ENCODE measurements at places on chromosomes 2 and 18. TPM values are rescaled to one million over a fixed set of nuclear protein-coding genes. Genes with fewer than 3 reads are reported as not detected.

DNAH7 gene
- total RNA-seq, result 0.16 TPM

IHH gene
- total RNA-seq, result not detected

SLC23A3 gene
- 0.55 TPM for total RNA-seq

CPO gene
- total RNA-seq, result not detected

ATP5MC3 gene
- 492 TPM for total RNA-seq

SULT1C3 gene
- not detected for total RNA-seq

CRYGC gene
- not detected for total RNA-seq

ESPNL gene
- 0.26 TPM for total RNA-seq

GRCh38 chr2:45918463-45919159 is 267.1 kb downstream of the PRKCE start:
- H3K36me3 ChIP-seq, result no peaks in the 10 kb centered on the region
- no peak for DNase-seq
- no peaks in the 10 kb centered on the region for H3K4me1 ChIP-seq
- no peaks in the 10 kb centered on the region for H3K27me3 ChIP-seq
- no peak overlapping the region for H3K4me3 ChIP-seq
- H3K27ac ChIP-seq, result peak overlapping the region; percentile 38

GRCh38 chr2:188369365-188369764 is 77.7 kb downstream of the GULP1 start:
- H3K4me1 ChIP-seq, result no peaks in the 10 kb centered on the region
- no peaks in the 10 kb centered on the region for H3K36me3 ChIP-seq
- H3K27me3 ChIP-seq, result no peaks in the 10 kb centered on the region
- H3K27ac ChIP-seq, result no peak overlapping the region
- DNase-seq, result no peak

GRCh38 chr2:138496096-138496651 is 5.4 kb upstream of the SPOPL start:
- no peaks in the 10 kb centered on the region for H3K36me3 ChIP-seq
- no peaks in the 10 kb centered on the region for H3K4me1 ChIP-seq
- H3K27ac ChIP-seq, result no peak overlapping the region
- no peaks in the 10 kb centered on the region for H3K27me3 ChIP-seq
- H3K4me3 ChIP-seq, result no peak overlapping the region

DNA sequence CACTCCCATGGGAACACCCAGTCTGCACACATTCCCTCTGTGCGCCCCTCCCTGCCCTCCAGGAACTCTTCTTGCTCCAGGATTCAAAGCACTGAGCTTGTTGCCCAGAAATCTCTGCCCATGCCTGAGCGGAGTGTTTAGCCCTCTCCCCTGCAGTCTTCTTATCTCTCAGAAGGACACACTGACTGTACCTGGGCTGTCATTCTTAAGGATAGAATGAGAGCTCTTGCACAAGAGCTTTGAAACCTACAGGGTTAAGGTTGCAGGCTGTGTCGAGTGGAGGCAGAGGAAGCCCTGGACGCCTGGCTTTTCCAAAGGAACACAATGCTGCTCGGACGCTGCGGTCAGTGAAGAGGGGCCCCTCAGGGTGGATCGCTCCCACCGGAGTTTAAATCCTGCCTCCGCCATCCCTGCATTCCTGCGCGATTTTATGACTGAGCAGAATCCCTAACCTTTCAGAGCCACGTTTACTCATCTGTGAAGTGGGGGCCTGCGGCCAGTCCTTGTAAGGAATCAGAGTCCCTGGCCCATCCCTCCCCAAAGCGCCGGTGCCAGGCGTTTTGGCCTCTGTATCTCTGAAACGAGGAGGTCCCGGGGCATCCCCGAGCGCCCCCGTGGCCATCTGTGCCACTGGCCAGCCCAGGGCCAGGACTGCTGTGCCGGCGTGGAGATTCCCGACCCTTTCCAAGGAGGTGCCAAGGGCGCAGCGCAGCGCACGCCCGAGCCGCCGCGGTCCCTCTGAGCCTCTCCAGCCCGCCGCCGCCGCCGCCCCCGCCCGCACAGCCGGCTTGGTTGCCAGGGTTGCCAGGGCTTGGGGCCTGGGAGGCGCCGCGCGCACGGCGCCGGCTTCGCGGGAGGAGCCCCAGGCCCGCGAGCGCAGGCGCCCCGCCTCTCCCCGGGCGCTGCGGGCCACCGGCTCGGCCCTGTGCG is 58.9 kb downstream of the FAM168B start:
- no peaks in the 10 kb centered on the region for H3K4me1 ChIP-seq
- H3K27ac ChIP-seq, result no peak overlapping the region
- peak overlapping the region; percentile 19 for H3K4me3 ChIP-seq
- DNase-seq, result peak; percentile 53

GRCh38 chr18:11883153-11883552 is 25.0 kb downstream of the MPPE1 start:
- no peaks in the 10 kb centered on the region for H3K27me3 ChIP-seq
- peaks cover 49% of the 10 kb centered on the region for H3K36me3 ChIP-seq
- no peaks in the 10 kb centered on the region for H3K4me1 ChIP-seq
- no peak for DNase-seq
- H3K4me3 ChIP-seq, result no peak overlapping the region
- no peak overlapping the region for H3K27ac ChIP-seq

- no peak overlapping the region for H3K4me3 ChIP-seq
- H3K27ac ChIP-seq, result peak overlapping the region; percentile 83
- DNase-seq, result peak; percentile 95
- H3K27me3 ChIP-seq, result no peaks in the 10 kb centered on the region
- H3K4me1 ChIP-seq, result peaks cover 99% of the 10 kb centered on the region
These were observed 165.8 kb downstream of the TNS1 start for GRCh38 chr2:217836901-217837491.

DNA sequence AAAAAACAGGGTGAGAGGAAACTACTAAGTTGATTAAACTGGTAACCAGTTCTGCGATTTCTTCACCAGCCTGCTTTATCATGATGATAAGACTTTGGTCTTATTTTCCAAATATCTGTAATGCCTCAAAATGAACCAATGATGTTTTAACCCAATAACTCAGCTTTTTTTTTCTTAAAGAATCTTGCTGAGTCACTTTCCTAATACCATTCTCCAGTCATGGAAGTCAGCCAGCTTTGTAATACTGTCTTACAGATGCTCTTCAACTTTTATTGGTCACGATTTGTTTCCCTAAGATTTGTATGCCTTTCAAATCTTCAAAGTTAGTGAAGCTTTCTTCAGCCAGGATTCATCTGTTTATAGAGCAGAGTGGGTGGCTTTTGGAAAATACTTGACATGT is 47.7 kb upstream of the SMIM21 start:
- H3K36me3 ChIP-seq, result no peaks in the 10 kb centered on the region
- H3K4me3 ChIP-seq, result no peak overlapping the region
- peaks cover 5% of the 10 kb centered on the region for H3K4me1 ChIP-seq

GRCh38 chr18:79586436-79587225 is 93.0 kb upstream of the CTDP1 start:
- H3K27me3 ChIP-seq, result no peaks in the 10 kb centered on the region
- H3K4me1 ChIP-seq, result no peaks in the 10 kb centered on the region
- DNase-seq, result no peak
- no peak overlapping the region for H3K27ac ChIP-seq
- H3K4me3 ChIP-seq, result no peak overlapping the region

GRCh38 chr2:151978709-151979108 is 120.1 kb downstream of the CACNB4 start:
- DNase-seq, result no peak
- H3K36me3 ChIP-seq, result no peaks in the 10 kb centered on the region
- no peaks in the 10 kb centered on the region for H3K27me3 ChIP-seq
- no peak overlapping the region for H3K4me3 ChIP-seq

- no peak for DNase-seq
- no peak overlapping the region for H3K27ac ChIP-seq
- no peaks in the 10 kb centered on the region for H3K27me3 ChIP-seq
These were observed 126.5 kb downstream of the RNF144A start for GRCh38 chr2:7043690-7044089.

DNA sequence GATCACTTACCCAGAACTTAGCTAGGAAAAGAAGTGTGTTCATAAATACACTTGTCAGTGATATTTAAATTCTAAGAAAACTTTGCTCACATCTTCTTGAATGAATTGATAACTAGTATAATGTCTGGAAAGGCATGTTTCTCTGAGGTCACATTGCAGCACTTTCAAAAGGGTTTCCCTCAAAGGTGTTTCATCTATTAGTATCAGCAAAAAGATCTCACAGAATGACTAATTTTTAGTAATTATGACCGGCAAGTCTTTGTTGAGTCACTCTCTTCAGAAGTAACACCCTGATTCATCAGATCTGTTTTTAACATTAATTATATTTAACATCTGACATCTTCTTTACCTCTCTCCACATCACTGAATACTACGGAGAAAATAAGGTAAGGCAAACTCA is 222.3 kb downstream of the IKZF2 start:
- H3K36me3 ChIP-seq, result no peaks in the 10 kb centered on the region
- no peaks in the 10 kb centered on the region for H3K27me3 ChIP-seq
- no peak overlapping the region for H3K27ac ChIP-seq
- H3K4me3 ChIP-seq, result no peak overlapping the region

- peak overlapping the region; percentile 94 for H3K27ac ChIP-seq
- peaks cover 51% of the 10 kb centered on the region for H3K4me1 ChIP-seq
- no peaks in the 10 kb centered on the region for H3K36me3 ChIP-seq
- H3K4me3 ChIP-seq, result peak overlapping the region; percentile 89
These were observed 785 bp downstream of the CLASP1 start for GRCh38 chr2:121648206-121649148.

GRCh38 chr18:52936931-52937330 is 596.9 kb downstream of the DCC start:
- no peak for DNase-seq
- H3K27ac ChIP-seq, result no peak overlapping the region
- H3K36me3 ChIP-seq, result no peaks in the 10 kb centered on the region
- H3K4me3 ChIP-seq, result no peak overlapping the region

DNA sequence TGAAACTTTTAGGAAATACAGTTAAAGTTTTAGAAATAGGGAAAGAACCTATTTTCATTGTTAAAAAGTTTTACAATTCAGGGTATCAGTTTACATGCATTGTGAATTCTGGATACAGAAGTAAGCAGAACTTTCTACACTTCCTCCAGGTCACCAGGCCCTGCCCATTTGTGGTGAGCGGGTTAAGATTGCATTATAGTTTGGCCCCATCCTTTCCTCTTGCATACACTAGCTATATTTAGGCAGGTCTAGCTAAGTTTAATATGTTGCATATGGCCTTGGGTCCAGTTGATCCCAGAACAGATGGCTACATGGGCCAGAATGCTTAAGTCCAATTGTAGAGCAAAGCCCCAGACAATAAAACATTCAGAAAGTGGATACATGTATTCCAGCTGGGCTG is 4.8 kb downstream of the VWA3B start:
- H3K36me3 ChIP-seq, result no peaks in the 10 kb centered on the region
- no peak overlapping the region for H3K27ac ChIP-seq
- H3K4me3 ChIP-seq, result no peak overlapping the region
- DNase-seq, result no peak

- DNase-seq, result no peak
- H3K27me3 ChIP-seq, result no peaks in the 10 kb centered on the region
- no peaks in the 10 kb centered on the region for H3K36me3 ChIP-seq
- H3K27ac ChIP-seq, result peak overlapping the region; percentile 1
- H3K4me1 ChIP-seq, result no peaks in the 10 kb centered on the region
- H3K4me3 ChIP-seq, result no peak overlapping the region
These were observed 68.7 kb upstream of the WIPF1 start for GRCh38 chr2:174666312-174666711.

DNA sequence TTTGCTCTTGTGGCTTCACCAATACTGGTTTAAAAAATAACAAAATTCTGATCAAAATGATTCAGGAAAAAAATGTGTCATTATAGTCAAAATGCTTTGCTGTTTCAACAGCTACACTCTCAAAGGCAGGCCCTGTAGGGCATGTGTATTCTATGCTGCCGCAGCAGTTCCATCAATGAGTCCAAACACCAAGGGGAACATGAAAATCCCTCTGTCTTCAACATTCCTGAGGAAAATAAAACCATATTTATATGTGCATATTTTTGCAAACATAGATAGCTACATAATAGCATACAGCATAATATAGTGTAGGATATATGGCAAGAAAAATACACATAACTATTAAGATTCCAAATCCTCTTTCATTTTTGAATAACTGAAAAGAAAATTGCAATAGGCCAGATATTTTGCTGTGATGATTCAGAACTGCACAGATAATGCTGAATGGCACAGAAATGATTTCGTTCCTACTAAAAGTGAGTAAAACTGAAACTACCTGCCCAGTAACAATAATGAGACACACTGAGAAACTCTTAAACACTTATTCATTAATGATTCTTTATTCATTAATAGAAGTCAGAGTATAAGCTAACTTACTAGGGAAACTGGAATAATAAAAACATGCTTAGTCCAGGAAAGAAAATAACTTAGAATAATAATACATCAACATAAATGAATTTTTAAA is 343.8 kb downstream of the SUCLG1 start:
- no peaks in the 10 kb centered on the region for H3K4me1 ChIP-seq
- H3K4me3 ChIP-seq, result no peak overlapping the region
- no peak overlapping the region for H3K27ac ChIP-seq
- DNase-seq, result no peak

DNA sequence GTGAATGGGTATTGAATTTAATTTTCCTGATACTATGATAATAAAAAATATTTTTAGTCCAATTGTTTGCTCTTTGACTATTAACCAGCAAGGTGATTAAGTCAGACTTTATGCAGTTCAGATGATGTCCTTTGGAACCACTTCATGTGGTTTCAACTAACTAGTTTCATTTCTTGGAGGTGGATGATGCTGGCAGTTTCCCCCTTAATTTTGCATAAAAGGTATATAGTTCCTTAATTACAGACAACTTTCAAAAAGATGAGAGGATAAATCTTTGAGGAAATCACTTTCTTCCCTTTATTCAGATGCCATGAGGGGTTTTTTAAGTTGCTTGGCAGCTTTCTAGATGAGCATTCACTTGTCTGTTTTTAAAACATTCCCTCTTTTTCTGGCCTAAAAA is 223.1 kb downstream of the PHLPP1 start:
- no peak overlapping the region for H3K4me3 ChIP-seq
- no peak for DNase-seq
- no peak overlapping the region for H3K27ac ChIP-seq
- peaks cover 25% of the 10 kb centered on the region for H3K4me1 ChIP-seq

DNA sequence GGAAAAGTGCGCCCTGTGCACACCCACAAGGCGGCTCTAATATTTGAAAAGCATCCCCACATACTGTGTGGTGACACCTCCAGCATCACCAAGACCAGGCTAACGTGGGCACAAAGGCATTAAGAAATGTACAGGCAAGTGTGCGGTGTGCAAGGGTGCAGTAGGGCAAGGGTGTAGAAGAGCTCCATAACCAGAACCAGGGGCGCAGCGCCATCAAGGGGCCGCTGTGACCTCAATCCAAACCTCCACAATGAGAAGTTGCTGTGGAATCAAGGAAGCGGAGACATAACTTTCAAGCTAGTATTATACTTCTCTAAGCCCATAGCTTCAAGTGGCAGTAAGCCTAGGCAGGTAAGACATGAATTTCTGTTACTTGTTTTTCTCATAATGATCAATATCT is 13.0 kb downstream of the L3MBTL4 start:
- H3K4me3 ChIP-seq, result no peak overlapping the region
- no peaks in the 10 kb centered on the region for H3K4me1 ChIP-seq
- H3K27me3 ChIP-seq, result no peaks in the 10 kb centered on the region

GRCh38 chr2:191625016-191625415 is 52.9 kb upstream of the NABP1 start:
- no peak overlapping the region for H3K4me3 ChIP-seq
- no peaks in the 10 kb centered on the region for H3K27me3 ChIP-seq
- no peaks in the 10 kb centered on the region for H3K36me3 ChIP-seq
- no peaks in the 10 kb centered on the region for H3K4me1 ChIP-seq
- no peak for DNase-seq

GRCh38 chr2:226354434-226354833 is 445.2 kb downstream of the IRS1 start:
- no peaks in the 10 kb centered on the region for H3K27me3 ChIP-seq
- H3K4me1 ChIP-seq, result no peaks in the 10 kb centered on the region
- H3K27ac ChIP-seq, result no peak overlapping the region
- DNase-seq, result no peak
- no peaks in the 10 kb centered on the region for H3K36me3 ChIP-seq

Measured in right atrium auricular region (tissue), 2 donors.